ENCODE measurements at places on chromosomes 12 and 14.

DNA sequence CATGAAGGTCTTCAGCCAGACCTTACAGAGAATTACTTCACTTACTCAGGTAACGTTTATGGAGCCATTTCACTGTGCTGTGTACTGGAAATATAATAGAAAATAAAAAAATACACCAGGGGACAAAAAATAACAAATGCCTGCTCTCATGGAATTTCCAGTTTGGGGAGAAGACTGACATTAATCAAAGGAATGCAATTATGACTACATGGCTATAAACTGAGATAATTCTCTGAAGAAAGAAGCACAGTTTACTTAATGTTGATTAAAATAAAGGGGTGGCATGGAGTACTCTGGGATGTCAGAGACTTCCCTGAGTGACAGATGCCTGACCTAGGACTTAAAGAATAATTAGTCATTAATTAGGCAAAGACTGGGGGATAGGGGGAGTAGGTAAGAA is 59.0 kb downstream of the DENND5B start:
- DNase-seq, result no peak

DNA sequence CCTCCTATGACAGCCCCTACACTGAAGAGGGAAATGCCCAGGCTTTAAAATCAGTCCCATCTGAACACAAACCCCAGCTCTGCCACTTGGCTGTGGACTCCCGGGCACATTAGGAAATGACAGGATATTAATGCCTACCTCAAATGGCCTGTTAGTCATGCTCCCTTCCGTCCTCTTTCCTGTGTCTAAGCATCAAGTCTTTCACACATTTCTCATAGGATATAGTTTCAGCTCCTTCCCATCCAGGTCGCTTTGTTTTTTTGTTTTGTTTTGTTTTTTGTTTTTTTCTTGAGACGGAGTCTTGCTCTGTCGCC is 16.1 kb downstream of the PLEK2 start:
- DNase-seq, result no peak

DNA sequence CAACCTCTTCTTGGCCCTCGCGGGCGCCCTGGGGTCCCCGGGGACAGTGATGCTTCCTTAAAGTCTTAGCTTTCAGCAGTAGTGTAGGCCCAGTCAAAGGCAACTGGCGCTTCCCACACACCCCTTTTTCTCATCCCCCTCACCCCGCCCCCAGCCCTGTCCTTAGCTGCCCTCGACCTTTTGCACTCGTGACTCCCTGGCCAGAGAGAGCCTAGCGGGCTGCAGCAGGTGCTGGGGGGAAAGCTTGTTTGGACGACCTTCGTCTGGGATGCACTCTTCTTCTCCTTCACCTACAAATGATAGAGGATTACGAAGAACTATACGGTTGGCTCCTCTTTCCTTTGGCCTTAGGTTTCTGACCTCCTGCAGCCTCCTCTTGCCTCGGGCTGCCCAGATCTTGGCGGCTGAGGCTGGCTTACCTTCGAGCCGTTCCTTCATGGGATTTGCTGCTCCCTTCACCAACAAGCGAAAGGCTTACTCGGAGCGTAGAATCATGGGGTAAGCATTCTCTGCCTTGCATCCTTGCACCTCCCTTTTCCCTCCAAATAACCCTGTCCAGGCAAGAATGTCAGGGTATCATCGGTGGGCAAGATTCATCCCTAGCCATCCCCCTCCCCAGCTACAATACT is 815 bp downstream of the COQ10A start:
- DNase-seq, result no peak

DNA sequence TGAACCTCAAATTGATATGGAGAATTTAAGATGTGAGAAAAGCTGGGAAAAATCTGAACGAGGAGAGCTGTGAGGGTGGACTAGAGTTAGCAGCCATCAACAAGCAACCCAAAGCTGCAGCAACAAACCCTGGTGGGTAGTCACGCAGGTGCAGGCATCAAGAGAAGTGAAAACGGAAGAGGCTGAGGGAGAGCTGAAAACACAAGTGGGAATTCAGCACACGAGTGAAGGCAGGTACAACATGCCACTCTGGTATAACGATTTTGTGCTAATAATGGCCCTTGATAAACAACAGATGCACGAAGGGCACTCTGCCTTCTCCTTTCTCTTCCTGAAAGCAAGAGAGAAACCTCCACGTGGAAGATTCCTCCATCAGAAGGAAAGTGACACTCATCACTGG is 11.5 kb downstream of the TCL1B start:
- no peak for DNase-seq

DNA sequence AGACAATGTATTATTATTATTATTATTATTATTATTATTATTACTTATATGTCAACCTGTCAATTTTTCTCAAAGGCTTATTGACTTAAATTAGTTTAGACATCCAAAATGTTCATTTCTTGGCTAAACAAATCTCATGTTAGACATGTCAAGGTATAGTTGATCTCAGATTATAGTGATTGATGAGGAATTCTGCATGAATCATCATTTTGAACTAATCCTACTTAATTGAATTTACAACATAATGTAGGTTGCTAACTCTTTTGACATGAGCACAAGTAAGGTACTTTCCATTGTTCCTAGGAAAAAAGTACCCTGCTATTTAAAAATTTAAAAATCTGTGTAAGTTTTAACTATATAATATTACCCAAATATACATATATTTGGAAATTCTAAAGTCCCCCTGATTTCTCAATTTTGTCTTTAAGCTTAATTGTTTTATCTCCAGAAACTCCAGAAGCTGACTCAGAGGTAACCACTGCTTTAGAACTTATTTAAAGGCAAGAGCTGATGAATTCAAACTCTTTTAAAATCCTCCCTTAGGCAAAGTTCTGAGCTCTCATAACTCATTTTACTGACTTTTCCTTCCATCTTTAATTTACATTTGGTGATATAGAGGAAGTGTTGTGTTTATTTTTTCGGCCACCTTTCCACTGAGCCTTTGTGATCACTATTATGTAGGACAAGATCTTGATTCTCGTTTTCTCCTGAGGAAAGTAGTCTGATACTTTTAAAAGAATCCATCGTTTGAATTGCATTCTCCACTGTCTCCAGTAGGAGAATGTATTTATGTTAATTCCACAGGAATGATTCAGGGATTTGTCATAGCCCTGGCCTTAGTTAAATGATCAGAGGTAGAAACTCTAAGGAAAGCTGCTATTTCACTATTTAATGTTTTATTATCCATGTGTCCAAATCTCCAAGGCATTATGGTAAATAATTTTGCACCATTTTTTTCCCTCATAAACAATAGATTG is 1304.5 kb downstream of the AACS start:
- no peak for DNase-seq

DNA sequence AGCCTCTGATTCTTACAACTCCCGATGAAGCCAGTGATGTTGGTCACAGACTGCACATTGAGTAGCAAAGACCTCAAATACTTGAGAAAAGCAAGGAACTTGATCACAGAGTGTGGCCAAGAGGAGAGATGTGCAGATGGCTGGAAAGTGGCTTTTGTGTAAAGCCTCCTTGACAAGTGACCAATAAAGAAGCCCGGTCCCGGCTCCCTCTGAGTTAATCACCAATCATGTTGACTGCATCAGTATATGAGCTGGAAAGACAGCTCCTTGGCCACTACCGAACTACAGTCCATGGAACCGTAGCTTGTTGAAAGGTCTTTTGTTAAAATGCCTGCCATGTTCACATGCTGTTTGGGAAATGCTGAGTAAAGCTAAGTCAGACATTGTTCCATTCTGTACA is 23.7 kb upstream of the SERPINA6 start:
- DNase-seq, result no peak

- no peak for DNase-seq
Observed at GRCh38 chr12:93741659-93742109, 64.5 kb downstream of the CRADD start.

- no peak for DNase-seq
Observed at GRCh38 chr12:84412226-84412625, 500.4 kb downstream of the SLC6A15 start.

DNA sequence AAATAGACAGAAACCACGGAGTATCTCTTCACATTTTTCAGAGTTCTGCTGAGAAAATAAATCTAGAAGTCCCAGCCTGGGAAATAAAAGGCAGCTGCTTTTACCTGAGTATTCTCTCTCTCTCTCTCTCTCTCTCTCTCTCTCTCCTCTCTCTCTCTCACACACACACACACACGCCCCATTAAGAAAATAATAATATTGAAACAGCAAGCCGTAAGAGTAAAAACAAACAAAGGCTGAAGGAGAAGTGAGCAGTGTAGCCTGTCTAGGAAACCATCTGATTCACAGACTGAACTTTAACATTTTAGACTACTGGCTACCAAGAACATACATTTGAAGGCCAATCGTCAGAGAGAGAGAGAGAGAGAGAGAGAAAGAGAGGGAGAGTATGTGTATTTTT is 8.4 kb downstream of the PTHLH start:
- DNase-seq, result no peak

GRCh38 chr12:16857456-16857923 is 251.5 kb upstream of the LMO3 start:
- no peak for DNase-seq

DNA sequence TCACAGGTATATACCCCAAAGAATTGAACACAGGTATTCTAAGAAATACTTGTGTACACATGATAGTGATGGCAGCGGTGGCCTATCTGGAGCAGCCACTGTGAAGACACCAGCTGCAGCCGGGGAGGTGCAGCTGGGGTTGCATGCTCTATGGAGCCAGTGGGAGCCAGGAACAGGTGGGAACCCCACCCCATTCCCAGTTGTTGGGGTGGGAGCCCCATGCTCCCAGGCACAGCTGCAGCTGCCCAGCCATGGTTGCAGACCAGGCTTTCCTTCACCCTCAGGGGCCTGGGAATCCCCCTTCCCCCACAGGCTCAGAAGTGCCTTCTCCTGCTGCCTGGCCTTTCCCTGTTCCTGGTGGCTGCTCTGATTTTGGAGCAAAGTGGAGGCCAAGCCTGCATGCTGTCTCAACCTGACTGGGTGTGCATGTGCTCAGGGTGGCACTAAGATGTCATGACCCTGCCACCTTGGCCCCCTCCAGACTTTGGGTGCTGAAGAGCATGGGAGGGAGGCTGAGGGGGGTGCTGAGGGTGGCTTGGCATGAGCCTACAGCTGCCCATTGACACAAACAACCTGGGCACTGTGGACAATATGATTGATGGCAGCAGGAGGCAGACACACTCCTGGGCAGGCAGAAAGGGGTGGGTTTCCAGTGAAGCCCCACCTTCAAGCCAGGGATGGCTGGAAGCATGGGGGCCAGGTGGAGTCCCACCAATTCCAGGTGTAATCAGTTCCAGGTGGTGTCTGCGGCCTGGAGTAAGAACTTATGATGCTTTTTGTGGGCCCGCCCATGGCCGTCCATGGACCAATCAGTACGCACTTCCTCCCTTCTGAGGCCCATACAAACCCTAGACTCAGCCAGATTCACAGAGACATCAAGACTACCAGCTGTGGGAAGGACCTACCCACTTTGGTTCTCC is 234.7 kb downstream of the ADGRD1 start:
- DNase-seq, result no peak

DNA sequence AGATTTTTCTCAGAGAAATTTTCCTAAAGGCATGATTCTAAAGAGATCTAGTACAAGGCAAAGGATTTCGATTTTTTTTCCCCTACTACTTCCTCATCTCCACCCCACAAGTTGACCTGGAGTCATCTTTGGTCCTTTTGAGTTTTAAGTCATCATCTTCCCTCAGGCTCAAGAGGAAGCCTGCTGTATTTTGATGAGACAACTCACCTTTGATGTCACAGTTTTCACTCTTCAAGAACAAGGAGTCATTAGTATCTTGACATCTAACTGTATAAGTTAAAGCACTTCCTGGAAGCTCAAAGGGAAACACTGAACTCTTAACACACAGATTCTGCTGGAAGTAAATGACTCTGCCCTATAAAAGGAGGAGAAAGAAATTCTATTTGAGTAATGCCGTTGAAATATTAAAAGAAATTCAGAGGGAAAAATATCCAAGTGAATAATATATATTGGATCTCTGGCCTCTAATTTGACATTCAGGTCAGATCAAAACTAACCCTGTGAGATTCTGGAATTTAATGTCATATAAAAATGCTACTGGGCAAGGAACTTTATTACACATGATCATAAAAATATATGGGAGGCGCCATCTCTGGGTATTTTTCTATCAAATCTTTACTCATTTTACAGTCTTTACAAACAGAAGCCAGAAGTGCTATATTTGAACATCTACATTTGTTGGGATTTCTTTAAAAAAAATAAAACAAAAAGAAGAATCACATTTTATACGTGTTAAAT is 435.0 kb downstream of the NRXN3 start:
- DNase-seq, result no peak

DNA sequence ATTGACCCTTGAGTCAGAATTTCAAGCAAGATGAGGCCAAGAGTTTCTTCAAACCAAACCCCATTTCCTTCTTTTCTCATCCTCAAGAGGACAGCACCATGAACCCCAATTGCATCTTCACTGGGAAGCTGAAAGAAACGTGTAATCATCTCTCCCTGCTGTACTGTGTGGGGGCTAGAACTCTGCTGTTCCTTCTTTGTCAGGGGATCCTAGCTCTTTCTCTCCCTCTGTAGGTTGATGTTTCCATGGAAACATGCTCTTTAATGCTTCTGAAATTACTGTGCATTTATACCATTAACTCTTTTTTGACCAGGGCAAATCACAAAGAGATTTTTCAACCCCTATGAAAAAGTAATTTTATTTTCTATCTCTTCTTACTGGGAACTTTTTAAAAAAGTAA is 295.1 kb downstream of the GRIN2B start:
- DNase-seq, result no peak

- DNase-seq, result no peak
Observed at GRCh38 chr12:28884904-28885679, 264.0 kb upstream of the FAR2 start.

DNA sequence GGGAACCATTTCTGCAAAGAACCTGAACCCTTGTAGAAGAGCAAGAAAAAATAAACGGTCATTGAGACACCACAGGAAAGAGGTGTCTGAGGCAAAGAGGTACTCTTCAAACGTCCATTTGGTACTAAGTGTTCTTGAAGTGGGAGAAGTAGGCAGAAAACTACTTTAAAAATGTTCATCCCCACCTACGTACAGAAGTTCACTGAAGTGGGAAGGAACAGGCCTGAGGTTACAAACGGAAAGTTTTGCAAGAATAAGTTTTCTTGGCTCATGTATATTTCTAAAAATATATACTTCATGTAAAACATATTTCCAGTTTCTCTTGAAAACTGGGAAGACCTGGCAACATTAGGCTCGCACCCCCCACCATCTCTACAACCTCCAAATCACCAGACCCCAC is 61.2 kb downstream of the STXBP6 start:
- no peak for DNase-seq
